Stimulated activated CD8-positive, alpha-beta memory T cell treated with anti-CD3 and anti-CD28 coated beads, Interleukin-4, amount 100 ng/mL, for 4 hours (primary cell): ENCODE measurements at places on chromosomes 6 and 20.

- DNase-seq, result no peak
Observed at GRCh38 chr20:41261260-41261659, 56.3 kb downstream of the ZHX3 start.

DNA sequence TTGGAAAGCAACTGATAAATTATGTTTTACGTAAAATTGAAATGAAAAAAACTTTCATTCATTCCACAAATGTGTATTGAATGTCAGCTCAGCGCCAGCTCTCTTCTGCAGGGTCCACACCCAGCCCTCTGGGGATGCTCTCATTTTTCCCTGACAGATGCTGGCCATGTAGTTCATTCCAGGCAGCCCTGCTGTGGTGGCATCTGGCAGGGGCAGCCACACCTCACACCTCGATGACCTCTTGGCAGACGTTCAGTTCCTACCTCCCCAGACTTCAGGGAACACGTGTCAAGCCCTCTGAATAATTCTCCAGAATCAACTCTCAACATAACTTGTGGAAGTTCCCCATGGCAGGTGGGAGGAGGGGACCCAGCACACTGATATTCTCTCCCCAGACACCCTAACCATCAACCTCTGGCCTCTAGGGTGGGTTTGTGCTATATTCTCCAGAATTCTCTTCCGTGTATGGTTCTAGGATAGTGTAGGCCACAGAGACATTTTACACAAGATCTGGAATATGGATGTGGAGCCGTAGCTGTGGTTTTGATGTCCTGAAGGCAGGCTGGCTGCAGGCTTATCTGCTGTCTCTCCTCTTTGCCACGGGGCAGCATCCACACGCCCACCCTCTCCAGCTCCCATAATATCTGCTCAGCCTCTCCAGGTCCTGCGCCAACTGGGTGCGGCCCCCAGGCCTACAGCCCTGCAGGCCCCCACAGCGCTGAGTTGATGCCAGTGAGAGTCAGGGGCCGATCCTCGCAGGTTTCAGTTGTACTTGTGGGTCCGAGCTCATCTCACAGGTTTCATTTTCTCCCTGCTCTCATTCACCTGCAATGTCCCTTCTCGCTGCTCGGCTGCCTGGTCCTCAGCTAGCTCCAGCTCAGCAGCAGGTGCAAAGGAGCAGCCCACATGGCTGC lies 175.8 kb upstream of the ARID1B start:
- no peak for DNase-seq

DNA sequence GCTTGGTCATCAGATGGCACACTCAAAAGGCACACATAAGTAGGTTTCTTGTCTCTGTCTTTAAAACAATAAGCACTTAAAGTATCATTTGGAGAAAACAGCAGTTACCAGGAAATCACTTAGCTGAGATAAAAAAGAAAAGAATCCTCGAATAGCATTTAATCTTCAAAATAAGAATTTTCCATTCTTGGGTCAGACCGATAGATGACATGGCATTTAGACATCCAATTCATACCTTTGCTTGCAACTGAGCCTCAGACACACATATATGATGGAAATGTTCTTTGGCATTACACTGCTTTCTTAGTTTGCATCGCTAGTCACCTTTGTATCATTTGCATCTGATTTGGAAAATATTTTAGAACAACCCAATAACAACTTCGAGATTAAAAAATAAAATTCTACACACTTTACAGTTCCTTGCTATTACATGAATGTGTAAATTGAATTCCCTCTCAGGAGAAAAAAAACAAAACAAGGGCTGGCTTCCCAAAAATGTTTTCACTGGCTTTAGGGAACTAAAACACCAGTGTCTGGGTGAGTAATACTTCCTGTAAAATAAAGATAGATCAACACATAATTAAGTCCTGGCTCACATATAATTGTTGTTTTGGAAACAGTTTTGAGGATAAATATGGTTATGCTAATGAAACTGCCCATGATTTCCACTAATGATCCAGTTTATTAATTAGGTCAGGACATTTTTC lies 1.3 kb upstream of the RNF217 start:
- DNase-seq, result no peak

GRCh38 chr6:36298027-36298426 lies 28.2 kb downstream of the PNPLA1 start:
- no peak for DNase-seq

- no peak for DNase-seq
Observed at GRCh38 chr20:50930976-50931305, 296 bp downstream of the ADNP start.

- no peak for DNase-seq
Observed at GRCh38 chr20:36549942-36550789, 8.8 kb downstream of the MYL9 start.

DNA sequence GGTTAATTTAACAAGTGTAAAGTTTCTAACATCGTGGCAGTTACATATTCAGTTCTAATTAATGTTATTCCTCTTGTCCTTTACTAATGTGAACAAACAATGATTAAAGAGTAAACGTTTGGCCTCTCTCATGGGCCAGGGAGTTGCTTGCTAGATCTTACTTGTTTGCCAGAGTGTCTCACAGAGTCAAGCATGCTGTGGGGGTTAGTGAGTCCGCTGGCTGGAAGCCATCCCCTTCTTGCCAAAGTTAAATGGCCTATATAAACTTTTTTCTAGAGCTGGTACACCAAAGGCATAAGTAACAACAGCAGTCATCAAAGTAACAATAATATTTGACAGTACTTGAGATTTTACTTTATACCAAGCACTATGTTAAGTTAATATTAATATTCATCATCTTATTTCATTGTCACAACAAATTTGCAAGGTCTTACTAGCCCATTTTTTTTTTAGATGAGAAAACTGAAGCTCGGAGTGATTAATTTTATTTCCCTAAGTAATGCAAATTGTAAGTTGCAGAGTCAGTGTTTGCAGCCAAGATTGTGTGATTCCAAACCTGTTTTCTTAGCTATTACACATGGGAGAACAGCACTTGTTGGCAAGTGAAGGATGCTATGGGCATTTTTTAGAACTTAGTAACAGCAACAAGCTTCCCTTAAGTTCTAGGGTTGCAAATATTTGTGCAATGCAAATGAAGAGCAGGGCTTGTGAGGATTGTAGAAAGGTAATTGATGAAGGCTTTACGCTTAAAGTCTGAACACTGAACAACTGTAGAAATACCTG lies 224.5 kb downstream of the RFPL4B start:
- DNase-seq, result no peak

GRCh38 chr6:70790483-70791224 lies 123.0 kb downstream of the SMAP1 start:
- DNase-seq, result no peak

DNA sequence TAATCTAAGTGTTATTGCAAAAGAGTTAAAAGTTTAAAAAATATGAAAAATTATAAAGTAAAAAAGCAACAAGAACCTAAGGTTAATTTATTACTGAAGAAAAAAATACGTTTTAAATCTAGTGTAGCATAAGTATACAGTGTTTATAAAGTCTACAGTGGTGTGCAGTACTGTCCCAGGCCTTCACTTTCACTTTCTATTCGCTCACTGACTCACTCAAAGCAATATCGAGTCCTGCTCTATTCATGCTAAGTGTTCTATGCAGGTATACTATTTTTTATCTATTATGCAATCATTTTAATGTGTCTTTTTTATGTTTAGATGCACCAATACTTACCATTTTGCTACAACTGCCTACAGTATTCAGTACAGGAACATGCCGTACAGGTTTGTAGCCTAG lies 113.0 kb downstream of the MANEA start:
- no peak for DNase-seq

GRCh38 chr6:27428966-27429365 lies 40.4 kb downstream of the ZNF391 start:
- DNase-seq, result no peak

- DNase-seq, result no peak
Observed at GRCh38 chr6:103273048-103273447, 1586.7 kb downstream of the HACE1 start.

DNA sequence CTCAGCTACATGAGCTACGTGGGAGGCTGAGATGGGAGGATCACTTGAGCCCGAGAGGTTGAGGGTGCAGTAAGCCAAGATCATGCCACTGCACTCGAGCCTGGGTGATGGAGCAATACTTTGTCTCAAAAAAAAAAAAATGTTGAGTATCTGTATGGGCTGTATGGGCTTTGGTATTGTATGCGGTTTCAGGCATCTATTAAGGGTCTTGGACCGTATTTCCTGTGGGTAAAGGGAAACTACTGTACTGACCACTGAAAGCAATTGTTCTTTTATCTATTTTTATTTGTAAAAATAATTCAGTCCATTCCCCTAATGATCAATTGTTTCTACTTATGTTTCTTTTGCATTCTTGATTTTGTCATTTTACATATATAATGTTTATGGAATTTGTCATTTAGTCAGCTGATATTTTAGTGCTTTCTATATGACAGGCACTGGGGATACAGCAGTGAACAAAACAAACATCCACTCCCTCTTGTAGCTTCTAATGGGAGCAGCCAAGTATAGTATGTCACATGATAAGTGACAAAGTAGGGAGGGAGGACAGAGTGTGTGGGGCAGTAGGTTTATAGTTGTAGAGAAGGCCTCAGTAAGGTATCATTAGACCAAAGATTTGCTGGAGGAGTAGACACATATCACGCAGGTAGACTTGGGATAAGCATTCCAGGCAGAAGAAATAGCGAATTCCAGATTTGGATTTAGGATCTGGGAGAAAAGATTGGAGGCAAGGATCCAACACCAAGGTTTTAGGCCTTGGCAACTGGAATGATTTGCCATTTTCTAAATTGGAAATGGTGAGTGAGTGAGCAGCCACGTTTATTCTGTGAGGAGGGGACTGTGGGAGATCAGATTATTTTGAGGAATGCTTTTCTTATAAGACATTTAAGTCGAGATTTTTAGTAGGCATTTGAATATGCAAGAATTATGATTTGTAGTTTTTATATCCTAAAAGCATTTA lies 6.0 kb downstream of the PCMT1 start:
- no peak for DNase-seq

GRCh38 chr6:15444081-15444731 lies 198.3 kb downstream of the JARID2 start:
- no peak for DNase-seq

GRCh38 chr20:4549711-4550259 lies 171.9 kb upstream of the PRND start:
- no peak for DNase-seq

GRCh38 chr6:54515013-54515412 lies 206.8 kb downstream of the TINAG start:
- no peak for DNase-seq
